ENCODE measurements at places on chromosomes 2 and 18. TPM values are rescaled to one million over a fixed set of nuclear protein-coding genes. Genes with fewer than 3 reads are reported as not detected.

The RUFY4 gene
- total RNA-seq: not detected

The SDC1 gene
- total RNA-seq: 0.52 TPM

The CYP26B1 gene
- total RNA-seq: 1.2 TPM

The MAPK4 gene
- 6.2 TPM for total RNA-seq

The RNF138 gene
- total RNA-seq: 28.7 TPM

The MBOAT2 gene
- 14.6 TPM for total RNA-seq

The C1GALT1C1L gene
- total RNA-seq: 0.66 TPM

The CHRND gene
- not detected for total RNA-seq

The MAPRE2 gene
- 22.4 TPM for total RNA-seq

The TTN gene
- 10.0 TPM for total RNA-seq

The IL36RN gene
- not detected for total RNA-seq

The CRACDL gene
- 4.7 TPM for total RNA-seq

The SPATA3 gene
- total RNA-seq: not detected

The C2orf81 gene
- total RNA-seq: 2.9 TPM

The C2orf78 gene
- not detected for total RNA-seq

The SKA1 gene
- not detected for total RNA-seq

The SIX2 gene
- under 0.01 TPM for total RNA-seq

The EXOC6B gene
- total RNA-seq: 32.3 TPM

The HOXD11 gene
- total RNA-seq: not detected

The HOXD1 gene
- total RNA-seq: 0.34 TPM

The LAMA3 gene
- 11.9 TPM for total RNA-seq

The HPCAL1 gene
- 54.2 TPM for total RNA-seq

All from esophagus muscularis mucosa (tissue), 4 donors.